ENCODE measurements at places on chromosomes 12 and 14. TPM values are rescaled to one million over a fixed set of nuclear protein-coding genes. Genes with fewer than 3 reads are reported as not detected.

DNA sequence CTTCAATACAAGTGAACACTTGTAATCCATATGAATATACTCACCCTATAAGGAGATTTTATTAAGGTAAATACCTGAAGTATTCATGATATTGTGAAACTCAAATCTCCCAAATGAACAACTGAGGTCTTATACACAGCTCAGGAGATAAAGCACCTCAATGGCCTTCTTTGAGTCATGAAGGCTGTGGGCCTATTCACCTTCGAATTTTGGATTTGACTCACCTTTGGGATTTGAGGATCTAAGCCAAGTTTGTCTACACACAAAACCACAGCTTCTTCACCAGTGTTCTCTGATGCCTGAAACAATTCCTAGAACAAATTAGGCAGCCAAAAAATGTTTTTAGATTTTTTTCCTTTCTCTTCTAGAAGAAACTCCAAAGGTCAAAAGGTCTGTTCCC is 194.1 kb downstream of the NUAK1 start:
- DNase-seq, result no peak

DNA sequence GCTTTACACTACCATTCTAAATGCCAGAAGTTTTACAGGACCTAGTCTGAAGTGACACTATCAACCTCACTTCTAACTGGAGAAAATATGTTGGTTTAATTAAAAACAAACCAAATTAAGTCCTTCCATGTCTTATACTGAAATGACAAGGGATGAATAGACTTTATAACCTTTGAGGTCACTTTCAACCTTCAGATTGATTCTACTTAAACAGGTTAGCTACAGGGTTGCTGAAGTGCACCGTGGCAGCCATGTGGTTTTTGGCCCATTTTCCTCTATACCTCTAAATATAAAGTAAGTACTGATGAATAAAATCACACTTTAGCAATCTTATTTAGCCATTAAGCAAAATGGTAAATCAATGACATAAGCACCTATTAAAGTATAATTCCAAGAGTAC is 3.9 kb downstream of the SLC38A2 start:
- no peak for DNase-seq

DNA sequence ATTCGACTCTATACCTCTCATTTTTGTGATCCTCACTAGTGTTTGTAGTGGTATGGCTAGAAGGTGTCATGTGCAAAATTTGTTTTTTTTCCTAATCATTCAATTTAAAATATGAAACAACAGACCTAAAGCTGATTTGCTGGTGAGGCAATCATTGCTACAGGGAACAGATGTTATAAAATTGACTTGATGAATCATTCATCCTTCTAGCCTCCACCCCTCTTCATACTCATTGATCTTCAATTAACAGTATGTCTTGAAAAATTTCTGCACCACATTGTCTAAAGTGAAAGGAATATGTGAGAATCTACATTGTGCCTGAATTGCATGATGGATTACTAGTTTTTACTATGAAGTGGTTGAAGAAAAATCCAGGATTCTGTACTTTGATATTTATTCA is 349.0 kb upstream of the NAV3 start:
- DNase-seq, result no peak

DNA sequence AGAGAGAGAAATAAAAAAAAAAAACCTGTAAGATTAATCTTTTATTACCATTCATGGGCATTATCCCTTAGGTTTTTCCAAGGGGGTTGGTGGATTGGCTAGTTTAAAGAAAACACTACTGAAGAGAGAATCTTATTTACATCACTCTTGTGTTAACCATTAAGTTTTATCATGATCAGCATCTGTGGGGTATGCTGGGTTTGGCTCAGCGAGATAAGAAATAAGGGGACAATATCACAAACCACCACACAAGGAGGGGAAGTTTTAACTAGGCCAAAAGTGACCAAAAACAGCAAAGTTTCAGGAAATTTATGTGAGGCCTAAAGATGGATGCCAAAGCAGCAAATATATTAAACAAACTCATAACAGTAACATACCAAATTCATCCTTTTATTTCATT is 548.6 kb downstream of the SLC16A7 start:
- no peak for DNase-seq

GRCh38 chr14:67514203-67514607 is 18.9 kb upstream of the PLEKHH1 start:
- peak; percentile 46 for DNase-seq

- DNase-seq, result no peak
Observed at GRCh38 chr14:94491511-94491910, 15.5 kb upstream of the SERPINA9 start.

DNA sequence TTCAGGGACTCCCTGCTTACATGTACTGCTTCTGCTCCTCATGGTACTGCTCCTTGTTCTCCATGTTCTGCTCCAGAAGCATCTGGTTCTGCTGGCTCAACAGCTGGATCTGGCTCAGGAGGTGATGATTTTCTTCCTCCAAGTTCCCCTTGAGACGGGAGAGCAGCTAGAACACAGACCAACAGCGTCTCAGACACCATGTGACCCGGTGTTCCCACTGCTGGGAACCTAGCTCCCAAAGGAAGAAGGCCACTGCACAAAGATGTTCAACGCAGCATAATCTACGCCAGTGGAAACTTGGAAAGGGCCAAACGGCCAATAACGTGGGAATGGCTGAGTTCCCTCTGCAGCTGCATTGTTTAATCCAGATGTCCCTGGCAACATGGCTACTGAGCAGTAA is 49.6 kb upstream of the GPR68 start:
- no peak for DNase-seq

DNA sequence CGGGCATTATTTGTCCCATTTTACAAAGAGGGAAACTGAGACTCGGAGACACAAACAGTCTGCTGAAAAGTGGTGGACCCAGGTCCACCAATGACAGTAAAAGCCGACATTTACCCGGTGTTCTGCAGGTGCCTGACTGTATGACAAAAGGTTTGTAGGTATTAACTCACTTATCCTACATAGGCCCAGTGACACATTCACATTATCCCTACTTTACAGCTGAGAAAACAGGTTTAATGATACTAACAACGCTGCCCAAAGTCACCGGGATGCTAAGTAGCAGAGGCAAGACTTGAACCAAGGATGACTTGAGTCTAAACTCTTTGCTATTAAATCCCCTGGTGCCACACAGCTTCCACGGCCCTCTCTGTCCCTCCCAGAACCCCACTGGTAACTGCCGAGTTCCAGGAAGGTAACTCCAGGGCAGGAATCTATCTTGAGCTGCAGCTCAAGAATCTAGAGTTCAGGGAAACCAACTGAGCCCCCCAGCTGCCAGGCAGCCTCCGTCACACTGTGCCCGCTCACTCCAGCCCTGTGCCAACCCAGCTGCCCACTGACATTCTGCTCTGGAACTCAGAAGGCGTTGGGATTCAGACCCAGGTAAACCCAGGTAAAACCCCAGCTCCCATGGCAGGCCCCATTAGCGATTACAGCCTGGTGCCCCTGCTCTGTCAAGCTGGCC is 33.7 kb downstream of the SYNE3 start:
- DNase-seq, result no peak

GRCh38 chr12:65656891-65657351 is 167.4 kb upstream of the HMGA2 start:
- no peak for DNase-seq

- peak; percentile 65 for DNase-seq
Observed at GRCh38 chr14:91399868-91400640, 17.6 kb downstream of the CCDC88C start.

GRCh38 chr12:109765446-109765810 is 51.8 kb downstream of the FAM222A start:
- no peak for DNase-seq

DNA sequence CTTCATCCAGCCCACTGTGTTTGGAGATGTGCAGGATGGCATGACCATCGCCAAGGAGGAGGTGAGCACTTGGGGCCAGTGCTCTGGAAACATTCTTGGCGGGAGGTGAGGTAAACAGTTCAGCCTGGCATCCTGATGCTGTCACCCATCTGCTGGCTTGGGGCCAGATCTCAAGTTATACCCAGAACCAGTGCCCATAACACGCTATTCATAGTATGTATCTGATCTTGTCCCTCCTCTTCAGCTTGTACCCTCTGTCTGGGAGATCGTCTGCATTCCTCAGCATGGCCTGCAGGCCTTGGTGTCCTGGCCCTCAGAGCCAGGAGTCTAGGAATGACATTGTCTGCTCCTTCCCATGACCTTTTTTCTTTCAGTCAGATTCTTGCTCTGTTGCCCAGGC is 31.4 kb downstream of the ALDH2 start:
- no peak for DNase-seq

DNA sequence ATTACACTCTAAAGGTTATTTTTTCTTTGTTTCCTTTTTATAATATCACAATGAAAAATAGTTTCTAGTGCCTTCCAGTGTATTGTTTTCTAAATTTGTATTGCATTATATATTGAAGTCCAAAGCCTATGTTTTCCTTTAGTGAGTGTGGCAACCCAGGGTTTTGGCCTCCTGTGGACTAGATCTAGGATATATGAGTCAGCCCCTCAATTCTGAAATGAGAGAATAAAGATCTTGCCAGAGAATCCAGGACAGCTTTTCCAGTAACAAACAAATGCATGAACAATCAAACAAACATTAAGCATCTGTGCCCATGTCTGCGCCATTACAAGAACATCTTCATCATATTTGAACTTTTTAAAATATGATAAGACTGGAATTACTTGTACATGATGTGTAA is 70.7 kb upstream of the SSTR1 start:
- DNase-seq, result no peak

DNA sequence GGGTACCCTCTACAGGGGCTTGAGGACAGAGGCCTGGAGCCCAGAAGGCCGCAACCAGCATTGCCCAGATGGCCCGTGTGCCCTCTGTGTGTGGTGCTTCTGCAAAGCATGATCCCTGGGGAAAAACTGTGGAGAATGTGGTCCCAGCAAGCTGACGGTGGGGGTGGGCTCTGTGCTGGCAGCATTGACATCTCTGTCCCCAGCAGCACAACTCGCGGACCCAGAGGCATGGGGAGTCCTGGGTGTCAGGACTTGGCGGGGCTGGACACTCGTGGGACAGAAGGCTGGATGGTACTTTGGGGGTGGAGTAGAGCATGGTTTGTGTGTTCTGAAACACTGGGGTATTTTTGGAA is 4.3 kb downstream of the CLBA1 start:
- DNase-seq, result no peak

- no peak for DNase-seq
Observed at GRCh38 chr12:21529456-21529855, 3.4 kb downstream of the SPX start.

- no peak for DNase-seq
Observed at GRCh38 chr12:123519141-123520001, 14.1 kb downstream of the RILPL1 start.

GRCh38 chr12:128928361-128928760 is 75.1 kb downstream of the GLT1D1 start:
- DNase-seq, result no peak

DNA sequence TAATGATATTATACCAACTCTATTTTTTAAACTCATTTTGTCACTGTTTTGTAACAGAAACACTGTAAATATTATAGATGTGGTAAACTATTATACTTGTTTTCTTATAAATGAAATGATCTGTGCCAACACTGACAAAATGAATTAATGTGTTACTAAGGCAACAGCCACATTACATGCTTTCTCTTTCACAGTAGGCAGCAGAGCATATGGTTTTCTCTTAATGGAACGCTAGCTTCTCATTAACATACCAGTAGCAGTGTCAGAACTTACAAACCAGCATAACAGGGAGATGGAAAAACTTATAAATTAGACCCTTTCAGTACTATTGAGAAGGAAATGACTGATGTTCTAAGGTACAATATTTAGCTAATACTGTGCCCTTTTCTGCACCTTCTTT is 398.8 kb downstream of the PRKD1 start:
- DNase-seq, result no peak

- no peak for DNase-seq
Observed at GRCh38 chr12:13152281-13152680, 44.2 kb upstream of the EMP1 start.

GRCh38 chr14:81192594-81192993 is 28.2 kb downstream of the GTF2A1 start:
- no peak for DNase-seq

GRCh38 chr14:25944020-25944419 is 653.8 kb downstream of the NOVA1 start:
- no peak for DNase-seq

- DNase-seq, result no peak
Observed at GRCh38 chr12:30910038-30910350, 16.6 kb upstream of the TSPAN11 start.

DNA sequence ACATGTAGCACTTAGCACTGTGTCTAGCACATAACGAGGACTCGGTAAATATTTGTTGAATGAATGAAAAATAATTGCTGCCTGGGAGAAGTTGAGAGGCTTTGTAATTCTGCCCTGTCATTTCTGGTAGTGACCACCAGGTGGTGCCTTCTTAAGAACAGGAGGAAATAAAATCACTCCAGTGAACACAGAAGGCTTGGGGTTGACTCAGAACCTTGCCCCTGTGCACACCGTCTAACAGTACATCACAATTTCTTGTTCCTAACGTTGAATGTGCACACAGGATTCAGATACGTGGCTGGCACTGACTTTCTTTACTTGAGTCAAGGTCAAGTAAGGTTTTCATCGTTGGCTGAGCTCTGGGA is 91.8 kb downstream of the RGS6 start:
- DNase-seq, result peak; percentile 28

KRT3 gene
- not detected for total RNA-seq

ACSM4 gene
- not detected for total RNA-seq

LAG3 gene
- total RNA-seq, result 1.2 TPM

TIMM9 gene
- total RNA-seq, result 28.4 TPM

CCDC88C gene
- 45.6 TPM for total RNA-seq

CCDC85C gene
- total RNA-seq, result 73.4 TPM

MGP gene
- 180 TPM for total RNA-seq

TEDC1 gene
- total RNA-seq, result 55.7 TPM

FOXG1 gene
- not detected for total RNA-seq
